Astrocyte of the cerebellum (primary cell): ENCODE measurements at places on chromosomes 11 and 22.

GRCh38 chr22:37904572-37905533 is 1.2 kb upstream of the MICALL1 start:
- DNase-seq = peak; percentile 88

- no peak for DNase-seq
Observed at GRCh38 chr22:22073769-22074561, 91.4 kb upstream of the TOP3B start.

- DNase-seq = no peak
Observed at GRCh38 chr11:67024410-67024809, 1.5 kb downstream of the SYT12 start.

- no peak for DNase-seq
Observed at GRCh38 chr11:12150831-12151382, 40.5 kb downstream of the MICAL2 start.

DNA sequence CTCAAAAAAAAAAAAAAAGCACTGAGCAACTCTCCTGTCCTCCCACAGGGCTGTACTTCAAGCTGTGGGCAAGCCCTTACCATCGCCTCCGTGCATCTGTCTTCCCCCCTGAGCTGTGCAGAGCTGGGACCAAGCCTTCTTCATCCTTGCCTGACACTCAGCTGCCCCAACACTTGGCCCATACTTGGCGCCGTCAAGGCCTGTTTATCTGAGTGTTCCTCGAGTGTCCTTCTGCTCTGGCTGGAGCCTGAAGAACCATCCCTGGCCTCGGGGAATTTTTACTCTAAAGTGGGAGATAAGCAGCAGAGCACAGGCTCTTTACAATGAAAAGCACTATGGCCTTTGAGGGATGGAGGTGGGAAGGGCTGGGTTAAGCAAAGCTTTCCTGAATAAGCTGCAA is 1.6 kb upstream of the TIRAP start:
- no peak for DNase-seq

GRCh38 chr22:34038801-34039555 is 118.7 kb upstream of the LARGE1 start:
- no peak for DNase-seq

GRCh38 chr11:65355776-65356393 is 1.3 kb downstream of the TIGD3 start:
- no peak for DNase-seq

GRCh38 chr22:38867471-38868285 is 4.3 kb downstream of the CBX6 start:
- DNase-seq = no peak

GRCh38 chr11:35304386-35304775 is 115.0 kb downstream of the SLC1A2 start:
- DNase-seq = no peak

- no peak for DNase-seq
Observed at GRCh38 chr11:14334893-14335292, 24.1 kb downstream of the RRAS2 start.

DNA sequence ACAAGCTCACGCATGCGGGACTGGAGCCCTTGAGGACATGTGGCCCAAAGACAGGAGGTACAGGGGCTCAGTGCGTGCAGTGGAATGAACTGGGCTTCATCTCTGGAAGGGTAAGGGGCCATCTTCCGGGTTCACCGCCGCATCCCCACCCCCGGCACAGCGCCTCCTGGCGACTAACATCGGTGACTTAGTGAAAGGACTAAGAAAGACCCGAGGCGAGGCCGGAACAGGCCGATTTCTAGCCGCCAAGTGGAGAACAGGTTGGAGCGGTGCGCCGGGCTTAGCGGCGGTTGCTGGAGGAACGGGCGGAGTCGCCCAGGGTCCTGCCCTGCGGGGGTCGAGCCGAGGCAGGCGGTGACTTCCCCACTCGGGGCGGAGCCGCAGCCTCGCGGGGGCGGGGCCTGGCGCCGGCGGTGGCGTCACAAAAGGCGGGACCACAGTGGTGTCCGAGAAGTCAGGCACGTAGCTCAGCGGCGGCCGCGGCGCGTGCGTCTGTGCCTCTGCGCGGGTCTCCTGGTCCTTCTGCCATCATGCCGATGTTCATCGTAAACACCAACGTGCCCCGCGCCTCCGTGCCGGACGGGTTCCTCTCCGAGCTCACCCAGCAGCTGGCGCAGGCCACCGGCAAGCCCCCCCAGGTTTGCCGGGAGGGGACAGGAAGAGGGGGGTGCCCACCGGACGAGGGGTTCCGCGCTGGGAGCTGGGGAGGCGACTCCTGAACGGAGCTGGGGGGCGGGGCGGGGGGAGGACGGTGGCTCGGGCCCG is at the start of gene MIF:
MIF (plus strand) TSS at position 439 of the 765 bp plus-strand sequence; CDS start at position 531, 92 bp downstream.
- DNase-seq = peak; percentile 69

GRCh38 chr11:8610532-8611116 is 16.6 kb upstream of the STK33 start:
- no peak for DNase-seq

DNA sequence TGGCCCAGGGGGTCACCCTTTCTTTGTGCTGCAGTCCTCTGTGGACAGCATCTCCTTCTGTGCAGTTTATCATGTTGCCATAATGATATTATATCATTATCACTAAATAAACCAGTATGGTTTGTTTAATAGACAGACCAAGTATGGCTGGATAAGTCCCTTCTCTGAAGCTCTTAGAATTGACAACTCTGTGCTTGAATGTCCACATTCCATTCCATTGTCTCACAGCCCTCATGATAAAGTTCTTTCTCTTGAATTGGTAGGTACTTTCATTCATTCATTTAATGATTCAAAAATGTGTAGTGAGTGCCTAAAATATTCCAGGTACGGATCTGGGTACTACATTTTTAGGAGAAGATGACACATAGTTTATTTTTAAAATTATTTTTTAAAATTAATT is 7.8 kb downstream of the RPS6KA4 start:
- no peak for DNase-seq

- DNase-seq = no peak
Observed at GRCh38 chr22:39546889-39547586, 14.5 kb upstream of the RPS19BP1 start.

DNA sequence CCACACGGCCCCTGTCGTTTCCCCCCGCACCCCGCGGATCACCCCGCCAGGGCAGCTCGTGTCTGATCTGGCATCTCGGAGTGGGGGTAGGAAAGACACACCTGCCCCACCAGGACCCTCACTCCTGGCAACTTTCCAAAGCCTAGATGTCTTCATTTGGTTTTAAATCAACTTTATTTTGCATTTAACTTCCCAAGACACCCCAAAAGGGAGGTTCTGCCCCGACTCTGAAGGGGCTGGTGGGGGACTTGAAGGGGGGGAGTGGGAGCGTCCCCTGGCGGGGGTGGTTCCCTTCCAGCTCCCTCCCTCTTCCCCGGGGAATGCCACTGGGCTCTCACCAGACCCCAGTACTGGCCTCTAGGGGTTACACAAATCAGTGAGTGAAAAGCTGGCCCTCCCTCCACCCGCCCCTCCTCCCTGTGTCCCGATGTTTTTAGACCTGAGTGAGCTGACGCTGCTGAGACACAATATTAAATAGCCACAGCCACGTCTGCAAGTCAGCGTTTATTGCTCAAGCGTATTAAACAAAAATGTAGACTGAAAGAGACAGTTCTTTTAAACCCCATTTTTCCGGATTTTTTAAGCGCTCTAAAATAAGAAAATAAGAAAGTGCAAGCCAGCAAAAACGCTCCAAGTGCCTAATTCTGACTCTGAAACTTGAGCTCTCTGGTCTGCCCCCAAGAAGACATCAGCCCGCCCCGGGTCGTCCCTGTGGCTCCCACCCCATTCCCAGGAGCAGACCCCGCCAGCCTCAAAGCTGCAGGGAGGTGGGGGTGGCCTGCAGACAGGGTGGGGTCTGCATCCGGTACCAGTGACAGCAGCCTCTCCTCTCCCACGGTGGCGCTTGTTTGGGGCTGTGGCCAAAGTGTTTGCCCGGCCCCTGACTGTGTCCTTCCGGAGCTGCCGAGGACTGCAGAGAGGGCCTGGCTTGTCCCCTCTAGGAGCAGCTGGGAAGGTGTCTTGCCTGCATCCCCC is 1.1 kb upstream of the TTLL8 start:
- DNase-seq = no peak

- DNase-seq = peak; percentile 91
Observed at GRCh38 chr11:10908215-10908951, 50.5 kb upstream of the ZBED5 start.

- DNase-seq = peak; percentile 91
Observed at GRCh38 chr11:9755561-9756185, 91.8 kb downstream of the SWAP70 start.

GRCh38 chr22:23000657-23001347 is 69.5 kb upstream of the GNAZ start:
- DNase-seq = no peak
